Upper lobe of left lung (tissue), 6 donors: ENCODE measurements at places on chromosomes 6 and 20.

GRCh38 chr20:7692478-7692877, 247.8 kb downstream of the HAO1 start:
- no peak for DNase-seq

GRCh38 chr20:4406627-4407026, 315.1 kb upstream of the PRND start:
- no peak for DNase-seq

- peak; percentile 88 for DNase-seq
Observed at GRCh38 chr6:152094992-152095592, 287.6 kb downstream of the ESR1 start.

GRCh38 chr6:135753196-135753595, 98.3 kb upstream of the PDE7B start:
- no peak for DNase-seq

GRCh38 chr6:143940011-143940597, 68.0 kb downstream of the PLAGL1 start:
- DNase-seq = peak; percentile 57

- DNase-seq = no peak
Observed at GRCh38 chr6:118306392-118307238, 241.5 kb upstream of the PLN start.

DNA sequence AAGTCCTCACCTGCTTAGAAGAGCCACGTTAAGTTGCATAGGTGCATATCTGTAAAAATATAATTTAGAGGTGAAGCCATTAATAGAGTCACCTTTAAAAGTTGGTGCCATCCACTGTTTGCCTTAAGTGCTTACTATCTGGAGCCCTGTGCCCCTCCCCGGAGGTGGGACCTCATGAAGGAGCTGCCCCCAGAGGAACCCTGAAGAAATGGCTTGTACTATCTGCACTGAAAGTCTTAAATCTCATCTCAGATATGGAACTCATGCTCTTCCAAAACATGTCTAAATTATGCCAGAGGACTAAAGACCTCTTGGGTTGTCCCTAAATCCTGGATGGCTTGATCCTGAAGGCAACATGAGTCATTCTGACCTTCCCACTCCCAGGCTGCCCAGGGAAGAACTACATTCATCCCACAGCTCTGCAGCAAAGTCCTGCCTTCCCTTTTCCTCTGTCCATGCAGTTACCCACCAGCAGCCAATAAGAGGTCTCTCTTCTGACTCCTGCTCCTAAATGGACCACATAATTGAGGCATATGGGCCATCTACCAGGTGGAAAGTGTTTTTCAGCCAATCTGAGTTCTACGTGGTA, 85.3 kb downstream of the ASXL1 start:
- DNase-seq = no peak

DNA sequence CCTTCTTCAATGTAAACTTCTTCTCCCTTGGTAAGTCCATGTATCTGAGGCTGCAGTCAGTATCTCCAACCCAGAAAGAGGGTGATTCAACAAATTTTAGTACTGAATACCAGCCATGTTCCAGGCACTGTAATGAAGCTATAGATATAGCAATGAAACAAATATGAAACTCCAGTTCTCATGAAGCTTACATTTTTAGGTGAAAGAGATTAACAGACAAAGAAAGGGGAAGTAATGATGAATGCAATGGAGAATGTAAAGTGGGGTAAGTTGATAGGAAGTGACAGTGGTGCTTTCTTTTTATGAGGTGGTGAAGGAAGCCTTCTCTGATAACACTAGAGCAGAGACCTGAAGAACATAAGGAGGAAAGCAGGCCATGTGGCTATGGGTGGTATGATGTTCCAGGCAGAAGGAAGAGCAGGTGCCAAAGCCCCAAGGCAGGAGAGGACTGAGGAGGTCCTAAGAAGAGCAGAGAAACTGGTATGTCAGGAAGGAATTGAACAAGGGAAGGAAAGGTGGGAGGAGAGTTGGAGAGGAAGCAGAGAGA, 143.6 kb downstream of the TFAP2B start:
- DNase-seq = no peak

- DNase-seq = no peak
Observed at GRCh38 chr6:141719476-141719875, 413.2 kb upstream of the GJE1 start.
